ENCODE measurements at places on chromosomes 13 and 19.
A peak's percentile ranks its signal among the peaks of the same experiment; 100 is the strongest.

DNA sequence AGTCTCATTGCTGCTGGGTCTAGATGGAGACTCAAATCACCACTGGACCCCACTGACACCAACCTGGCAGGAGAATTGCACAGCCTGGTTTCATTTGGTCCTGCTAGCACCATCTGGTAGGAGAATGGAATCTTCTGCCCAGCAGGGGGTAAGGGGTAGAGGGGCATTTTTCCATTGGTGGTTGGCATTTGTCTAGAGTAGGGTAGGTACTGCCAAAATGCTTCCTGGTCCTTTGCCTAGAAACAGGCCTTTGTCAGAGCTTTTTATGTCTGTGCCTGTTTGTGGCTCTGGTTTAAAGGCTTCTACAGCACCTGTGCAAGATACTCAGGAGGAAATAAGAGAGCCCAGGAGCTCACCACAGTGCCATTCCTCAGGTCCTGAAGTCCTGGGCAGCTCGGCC is 121.3 kb downstream of the KCTD12 start:
- DNase-seq: no peak

DNA sequence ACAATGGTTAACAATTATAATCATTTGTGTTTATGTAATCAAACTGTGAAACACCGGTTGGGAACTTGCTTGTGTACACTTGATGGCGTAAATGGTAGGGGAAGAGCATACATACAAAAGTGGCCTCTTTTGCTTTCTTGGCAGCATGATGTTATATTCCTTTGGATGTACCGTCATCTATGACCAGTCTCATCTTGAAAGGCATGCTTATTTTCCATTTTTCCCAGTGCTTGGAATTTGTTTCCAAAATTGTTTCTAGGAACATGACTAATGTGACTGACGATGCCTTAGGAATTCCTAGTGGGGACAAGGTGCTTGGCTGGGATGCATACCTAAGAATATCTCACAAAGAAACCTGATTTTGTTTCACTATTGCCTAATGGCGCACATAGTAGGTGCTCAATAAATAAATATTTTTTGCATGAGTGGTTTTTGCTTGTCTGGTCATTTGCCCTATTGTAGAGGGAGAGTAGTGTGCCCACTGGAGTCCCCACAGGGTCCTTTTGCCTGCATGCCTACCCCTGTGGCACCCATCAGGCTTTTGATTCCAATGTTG is 45.5 kb downstream of the SAE1 start:
- DNase-seq: no peak

GRCh38 chr13:70842062-70842644 is 733.9 kb upstream of the KLHL1 start:
- no peak for DNase-seq

- peak; percentile 56 for DNase-seq
Observed at GRCh38 chr19:51417107-51417809, at the start of gene SIGLEC10. TSS of gene SIGLEC10 (minus strand) at chr19:51417642. CDS start at chr19:51417581, 61 bp downstream.

DNA sequence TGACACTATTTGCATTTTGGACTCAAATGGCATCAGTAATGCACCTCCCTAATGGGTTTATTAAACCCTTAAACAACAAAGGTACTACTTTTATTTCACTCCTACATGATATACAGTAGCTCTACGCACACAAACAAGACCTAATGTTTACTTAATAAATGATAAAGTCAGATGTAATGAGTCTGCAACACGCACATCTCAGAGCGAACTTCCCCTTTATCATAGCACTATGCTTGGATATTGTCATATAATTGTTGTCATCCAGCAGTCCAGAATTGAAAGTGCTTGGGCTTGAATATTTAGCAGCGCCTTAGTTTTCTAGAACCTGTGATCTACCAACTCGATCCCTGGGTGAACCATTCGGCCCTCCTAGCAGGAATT is 772 bp downstream of the PARP4 start:
- peak; percentile 62 for DNase-seq

DNA sequence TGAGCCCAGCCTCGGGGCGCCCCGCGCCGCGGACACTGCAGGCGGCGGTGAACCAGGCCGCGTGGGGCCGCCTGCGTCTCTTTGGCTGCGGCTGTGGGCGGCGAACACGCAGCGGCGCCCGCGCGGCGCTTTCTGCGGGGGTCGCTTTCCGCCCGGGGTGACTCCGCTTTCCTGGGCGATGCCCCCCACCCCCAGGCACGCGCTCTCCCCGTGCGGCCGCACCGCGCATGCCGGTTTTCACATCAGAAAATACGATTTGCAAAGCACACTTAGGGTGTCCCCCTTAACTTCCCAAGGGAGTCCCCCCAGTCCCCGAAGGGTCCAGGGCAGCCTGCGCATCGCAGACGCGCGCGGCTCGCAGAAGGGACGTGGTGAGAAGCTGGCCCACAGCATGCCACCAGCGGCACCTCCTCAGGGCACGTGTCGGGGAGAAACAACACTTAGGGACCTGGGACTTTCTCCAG is 5.3 kb downstream of the F7 start:
- no peak for DNase-seq
